ENCODE measurements at places on chromosomes 11 and 22.

GRCh38 chr11:60905047-60905446 lies 1.3 kb downstream of the PRPF19 start:
- no peak for DNase-seq

GRCh38 chr11:112247201-112247600 lies 13.5 kb downstream of the PLET1 start:
- DNase-seq = no peak

GRCh38 chr11:104763930-104764709 lies 134.1 kb downstream of the CASP12 start:
- no peak for DNase-seq

DNA sequence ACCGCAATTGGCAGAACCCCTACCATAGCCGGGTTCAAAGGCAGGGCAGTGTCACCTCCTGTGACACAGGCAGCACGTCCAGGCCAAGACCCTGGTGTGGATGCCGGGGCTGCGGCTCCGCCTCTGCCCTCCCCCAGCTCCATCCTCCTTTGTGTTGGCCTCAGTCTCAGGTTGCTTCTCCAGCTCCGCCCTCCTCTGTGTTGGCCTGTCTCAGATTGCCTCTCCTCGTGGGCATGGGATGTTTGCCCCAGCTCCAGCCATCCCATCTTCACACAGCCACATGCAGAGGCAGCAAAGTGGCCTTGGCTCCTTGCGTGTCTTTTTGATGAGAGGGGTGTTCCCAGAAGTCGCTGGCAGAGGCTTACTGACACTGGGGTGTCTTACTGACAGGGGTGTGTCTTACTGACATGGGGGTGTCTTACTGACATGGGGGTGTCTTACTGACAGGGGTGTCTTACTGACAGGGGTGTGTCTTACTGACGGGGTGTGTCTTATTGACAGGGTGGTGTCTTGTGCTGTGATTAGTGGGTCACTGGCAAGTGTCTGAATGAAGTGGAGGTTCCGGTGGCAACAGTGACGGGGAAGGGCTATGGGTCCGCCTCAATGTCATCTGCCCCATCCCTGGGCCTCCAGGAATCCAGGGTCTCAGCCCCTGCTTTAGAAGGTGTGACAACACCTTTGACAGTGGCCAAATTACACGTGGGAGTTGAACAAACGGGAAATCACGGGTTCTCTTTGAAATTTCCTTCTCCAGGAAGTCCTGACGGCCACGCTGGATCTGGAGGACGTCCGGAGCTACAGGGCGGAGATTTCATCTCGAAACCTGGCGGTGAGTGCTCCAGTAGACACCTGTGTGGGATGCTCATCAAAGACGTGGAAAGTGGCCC lies 24.9 kb downstream of the NADSYN1 start:
- DNase-seq = no peak
